Stimulated activated CD4-positive, alpha-beta T cell treated with anti-CD3 and anti-CD28 coated beads, Interleukin-15, amount 100 ng/mL, for 1 hour (primary cell): ENCODE measurements at places on chromosomes 7 and 10.

DNA sequence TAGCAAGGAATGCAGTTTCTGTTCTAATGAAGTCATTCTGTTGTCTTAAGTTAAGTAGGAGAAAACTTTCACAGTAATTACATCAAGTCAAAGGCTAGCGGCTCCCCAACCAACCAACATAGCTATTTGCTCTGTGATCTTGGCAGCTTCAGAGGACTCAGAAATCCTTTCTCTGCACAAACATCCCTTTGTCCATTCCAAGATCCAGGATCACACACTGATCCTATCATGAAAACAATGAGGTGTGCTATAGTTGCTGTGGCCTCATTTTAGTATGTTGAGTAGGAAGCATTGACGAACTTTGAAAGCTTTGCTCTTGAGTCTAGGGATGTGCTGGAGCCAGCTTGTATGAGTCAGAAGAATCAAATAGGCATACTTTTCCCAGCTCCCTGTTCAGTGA lies 218.2 kb upstream of the PRSS58 start:
- no peak for DNase-seq

GRCh38 chr7:105916603-105917002 lies 40.2 kb upstream of the ATXN7L1 start:
- DNase-seq = no peak

- DNase-seq = no peak
Observed at GRCh38 chr7:27693794-27694193, 31.1 kb upstream of the HIBADH start.

GRCh38 chr7:137820156-137820555 lies 26.6 kb downstream of the DGKI start:
- DNase-seq = no peak

DNA sequence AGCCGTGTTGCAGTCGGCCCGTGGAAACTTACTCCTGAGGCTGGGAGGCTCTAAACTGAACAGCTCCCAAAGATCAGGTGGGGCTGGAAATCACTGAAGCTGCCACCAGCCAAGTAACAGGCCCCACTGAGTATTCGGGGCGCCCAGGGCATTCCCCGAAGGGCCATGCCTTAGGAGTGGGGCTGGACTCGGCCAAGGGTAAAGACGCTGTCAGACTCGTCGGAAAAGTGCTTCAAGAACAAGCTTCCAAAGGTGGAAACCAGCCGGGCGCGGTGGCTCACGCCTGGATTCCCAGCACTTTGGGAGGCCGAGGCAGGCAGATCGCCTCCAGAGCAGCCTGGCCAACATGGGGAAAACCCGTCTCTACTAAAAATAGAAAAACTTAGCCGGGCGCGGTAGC lies 102.8 kb downstream of the GALNT11 start:
- no peak for DNase-seq

DNA sequence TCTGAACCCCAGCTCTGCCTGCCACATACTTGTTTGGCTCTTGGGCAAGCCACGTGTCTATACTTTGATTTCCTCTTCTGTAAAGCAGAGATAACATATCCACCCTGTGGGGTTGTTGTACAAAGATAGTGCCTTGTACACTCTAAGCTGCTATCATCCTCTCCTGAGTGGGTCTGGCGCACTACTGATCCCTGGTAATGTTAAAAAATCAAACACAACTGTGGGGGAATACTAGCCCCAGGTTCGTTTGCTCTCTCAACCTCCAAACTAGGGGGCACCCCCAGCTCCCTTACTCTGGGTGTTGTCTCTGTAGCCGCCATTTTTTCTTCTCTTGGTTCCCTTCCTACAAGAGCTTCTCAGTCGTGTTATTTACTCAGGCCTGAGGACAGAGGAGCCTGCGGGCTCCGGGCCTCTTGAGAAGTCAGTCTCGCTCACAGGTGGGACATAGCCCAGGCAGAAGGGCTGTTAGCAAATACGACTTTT lies 1.0 kb downstream of the POLM start:
- DNase-seq = no peak

- DNase-seq = no peak
Observed at GRCh38 chr7:73892003-73892999, 31.3 kb downstream of the TMEM270 start.

GRCh38 chr7:98877692-98878364 lies 504 bp upstream of the TRRAP start:
- DNase-seq = no peak

DNA sequence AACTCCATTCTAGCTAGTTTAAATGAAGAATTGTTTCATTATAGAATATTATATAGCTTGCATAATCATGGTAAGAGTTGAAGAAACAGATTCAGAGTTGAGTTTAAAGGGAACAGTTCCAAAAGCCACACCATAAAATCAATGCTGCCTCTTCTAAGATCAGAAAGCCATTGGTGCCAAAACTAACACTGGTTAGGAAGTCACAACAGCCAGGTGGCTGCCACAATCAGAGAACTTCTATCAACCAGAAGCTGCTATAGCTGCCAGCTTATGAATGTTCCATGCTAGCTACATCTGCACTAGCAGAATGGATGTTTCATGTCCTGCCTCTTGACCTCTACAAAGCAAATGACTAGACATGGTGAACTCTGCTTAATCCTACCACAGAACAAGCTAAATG lies 583.1 kb upstream of the LRRN3 start:
- no peak for DNase-seq

- DNase-seq = no peak
Observed at GRCh38 chr10:86344714-86345161, 21.9 kb downstream of the GRID1 start.

DNA sequence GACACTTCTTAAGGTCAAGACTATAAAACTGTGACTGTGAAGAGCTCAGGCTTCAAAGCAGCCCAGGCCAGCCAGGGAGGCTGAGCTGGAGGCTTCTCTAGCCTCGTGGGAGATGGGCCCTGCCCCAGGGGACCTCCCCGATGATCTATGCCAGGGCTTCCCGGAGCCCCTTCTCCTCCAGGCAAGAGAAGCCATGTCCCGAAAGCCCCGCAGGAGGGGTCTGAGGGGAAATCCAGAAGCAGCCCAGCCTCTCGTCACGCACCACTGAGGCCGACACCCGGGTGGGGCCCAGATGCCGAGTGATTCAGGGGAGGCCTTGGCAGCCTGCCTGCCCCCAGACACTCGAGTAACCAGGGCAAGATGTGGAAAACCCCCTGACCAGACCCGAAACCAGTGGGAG lies 63.7 kb downstream of the PROSER2 start:
- DNase-seq = no peak

- no peak for DNase-seq
Observed at GRCh38 chr10:23521735-23522134, 82.9 kb downstream of the OTUD1 start.

DNA sequence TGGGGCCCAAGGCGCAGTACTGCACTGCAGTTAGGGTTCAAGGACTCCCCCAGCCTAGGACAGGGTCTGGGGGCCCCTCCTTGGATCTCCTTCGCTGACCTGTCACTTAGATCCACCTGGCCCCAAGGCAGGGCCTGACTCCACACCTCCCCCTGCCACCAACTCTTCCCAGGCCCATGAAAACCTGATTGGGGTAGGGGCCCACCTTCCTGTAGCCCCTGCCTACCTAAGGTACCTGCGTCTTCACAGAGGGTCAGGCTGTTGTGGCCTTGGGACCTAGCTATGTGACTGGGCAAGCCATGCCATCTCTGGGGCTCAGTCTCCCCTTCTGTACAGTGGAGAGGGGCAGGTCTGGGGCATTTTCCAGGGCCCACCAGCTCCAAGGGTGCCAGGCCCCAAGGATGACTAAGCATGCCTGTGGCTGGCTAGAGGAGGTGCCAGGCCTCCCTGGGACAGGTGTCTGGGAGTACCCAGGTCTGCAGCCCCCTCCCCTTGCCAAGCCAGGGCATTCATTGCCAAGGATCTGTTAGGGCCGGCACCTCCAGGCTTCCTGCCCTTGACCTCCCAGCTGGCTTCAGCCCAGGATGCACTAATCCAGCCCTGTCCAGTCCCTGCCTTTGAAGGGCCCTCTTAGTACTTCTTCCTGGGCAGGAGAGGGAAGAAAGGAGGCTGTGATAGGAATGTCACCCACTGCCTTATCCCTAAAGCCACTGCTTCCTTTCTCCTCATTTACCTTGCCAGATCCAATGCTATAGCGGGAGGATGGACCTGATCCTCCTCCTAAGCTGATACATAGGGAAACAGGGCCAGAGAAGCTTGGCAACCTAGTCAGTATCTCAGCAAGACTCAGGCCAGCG lies 1.3 kb downstream of the LIMK1 start:
- DNase-seq = no peak

DNA sequence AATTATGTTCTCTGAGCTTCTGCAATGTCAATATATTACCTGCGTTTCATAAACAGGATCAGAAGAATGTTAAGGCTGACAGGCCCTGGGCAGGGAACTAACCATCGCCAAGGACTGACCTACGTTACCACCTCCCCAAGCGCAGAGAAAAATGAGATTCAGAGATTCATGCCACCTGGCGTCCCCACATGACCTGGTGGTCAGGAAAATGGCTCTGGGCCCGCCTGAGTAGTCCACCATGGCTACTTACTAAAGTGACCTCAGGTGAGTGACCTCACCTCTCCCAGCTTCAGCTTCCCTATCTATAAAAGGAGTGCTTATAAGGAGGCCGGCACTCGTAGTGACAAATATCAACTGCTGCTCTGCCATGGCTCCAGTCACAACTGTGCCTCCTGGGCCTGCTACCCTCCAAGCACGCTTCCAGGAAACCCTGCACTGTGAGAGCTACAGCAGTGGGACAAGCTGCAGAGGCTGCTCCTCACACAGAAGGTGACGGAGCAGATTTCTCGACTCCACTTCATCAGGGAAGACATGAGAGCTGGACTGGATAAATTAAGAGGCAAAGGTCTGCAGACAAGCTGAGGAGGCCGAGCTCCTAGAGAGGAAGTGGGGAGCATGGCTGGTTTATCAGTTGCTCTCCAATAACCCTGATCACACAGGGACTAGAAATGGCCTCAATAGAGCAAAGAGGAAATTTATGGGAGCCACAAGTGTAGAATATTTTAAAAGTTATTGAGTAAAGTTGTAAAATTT lies 103.0 kb downstream of the RNF216 start:
- no peak for DNase-seq
